GF-D8 (cell line): ENCODE measurements at places on chromosomes 4 and X.

DNA sequence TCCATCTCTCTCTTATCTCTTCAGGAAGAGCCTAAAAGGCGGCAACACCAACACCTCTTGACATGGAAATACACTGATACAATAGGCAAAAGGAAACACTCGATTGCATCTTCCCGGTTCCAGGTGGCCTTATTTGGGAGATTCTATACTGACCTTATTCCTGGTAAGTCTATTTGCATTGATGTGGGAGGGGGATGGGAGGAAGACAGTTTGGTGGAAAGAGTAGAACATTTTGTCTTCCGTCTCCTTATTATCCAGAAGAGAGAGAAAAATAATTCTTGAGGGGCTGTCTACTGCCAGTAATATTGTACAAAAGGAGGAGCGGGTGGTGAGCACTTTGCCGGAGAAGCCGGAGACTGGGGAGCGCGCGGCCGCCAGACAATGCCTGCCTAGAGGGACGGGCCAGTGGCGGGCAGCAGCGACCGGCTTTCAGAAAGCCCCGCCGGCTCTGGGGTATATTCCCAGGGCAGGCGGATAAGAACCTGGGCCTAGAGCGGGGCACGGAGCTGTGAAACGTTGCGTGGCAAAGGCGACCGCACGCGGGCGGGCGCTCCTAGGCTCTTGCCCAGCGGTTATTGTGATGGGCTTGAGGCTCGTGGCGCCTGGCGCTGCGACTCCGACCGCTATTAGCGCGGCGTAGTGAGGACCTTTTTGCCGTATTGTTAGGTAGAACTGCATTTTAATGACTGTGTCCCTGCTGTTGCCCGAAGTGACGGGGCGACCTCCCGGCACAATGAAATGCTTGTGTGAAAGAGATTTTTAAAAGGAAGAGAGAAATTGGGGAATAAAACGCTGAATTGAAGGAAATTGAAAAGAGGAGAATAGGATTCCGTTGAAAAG lies 518 bp downstream of the PRDM8 start:
- no peak for DNase-seq

GRCh38 chr4:182219411-182220056 lies 23.7 kb upstream of the TENM3 start:
- DNase-seq = no peak

DNA sequence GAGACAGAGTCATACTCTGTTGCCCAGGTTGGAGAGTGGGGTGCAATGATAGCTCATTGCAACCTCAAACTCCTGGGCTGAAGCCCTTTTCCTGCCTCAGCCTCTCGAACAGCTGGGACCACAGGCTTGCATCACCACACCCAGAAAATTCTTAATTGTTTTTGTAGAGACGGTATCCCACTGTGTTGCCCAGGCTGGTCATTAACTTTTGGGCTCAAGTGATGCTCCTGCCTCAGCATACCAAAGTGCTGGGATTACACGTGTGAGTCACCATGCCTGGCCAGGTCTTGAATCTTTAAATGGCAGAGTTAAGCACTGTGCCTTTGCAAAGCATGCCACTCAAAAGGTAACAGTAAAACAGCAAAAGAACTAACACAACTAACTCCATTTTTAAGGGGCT lies 28.6 kb upstream of the BBS12 start:
- no peak for DNase-seq

GRCh38 chr4:147731580-147732517 lies at the start of gene ARHGAP10:
TSS of gene ARHGAP10 (plus strand) at chr4:147732088. CDS start at chr4:147732302, 214 bp downstream.
- DNase-seq = peak; percentile 36

DNA sequence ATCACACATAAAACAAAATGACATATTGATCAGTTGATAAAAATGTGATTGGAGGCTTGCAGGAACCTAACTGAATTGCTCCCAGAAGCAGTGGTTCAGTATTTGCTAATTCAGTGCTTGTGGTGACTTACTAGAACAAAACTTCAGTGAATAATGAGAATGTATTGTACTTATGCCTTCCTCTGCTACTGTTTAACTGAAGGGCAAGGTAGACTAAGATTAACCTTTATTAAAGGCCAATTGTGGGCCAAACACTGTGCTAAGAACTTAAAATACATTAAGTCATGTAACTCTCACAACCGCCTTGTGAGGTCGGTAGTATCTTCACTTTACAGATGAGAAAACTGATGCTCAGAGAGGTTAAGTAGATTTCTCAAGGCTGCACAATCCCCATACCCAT lies 14.9 kb downstream of the IGFBP7 start:
- DNase-seq = no peak

DNA sequence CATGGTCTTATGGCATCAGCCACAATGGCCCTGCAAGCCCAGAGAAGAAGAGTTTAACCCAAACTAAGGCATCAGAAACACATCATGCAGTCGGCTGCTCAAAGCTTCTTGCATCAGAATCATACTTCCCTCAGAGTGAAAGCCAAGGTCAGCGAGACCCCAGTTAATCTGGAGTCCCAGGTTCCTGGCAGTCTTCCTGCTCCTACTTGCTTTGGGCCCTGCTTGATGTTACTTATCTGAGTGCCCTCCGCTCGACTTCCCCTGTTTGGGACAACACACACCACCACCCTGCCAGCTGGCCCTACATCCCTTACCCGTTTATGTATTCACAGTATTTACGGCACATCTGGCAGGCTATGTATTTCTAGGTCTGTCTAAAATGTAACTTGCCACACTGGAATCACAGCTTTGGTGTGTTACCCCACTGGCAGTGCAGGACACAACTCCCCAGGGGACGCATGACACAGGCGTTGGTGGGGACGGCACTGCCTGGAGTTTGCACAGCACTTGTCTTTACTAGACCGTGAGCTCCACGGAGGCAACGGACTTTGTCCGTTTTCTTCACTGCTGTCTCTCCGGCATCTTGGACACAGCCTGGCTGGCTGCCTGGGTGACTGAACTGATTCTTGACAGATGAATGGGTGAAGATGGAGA lies 22.8 kb downstream of the CRMP1 start:
- no peak for DNase-seq
